Smooth muscle cell of trachea (primary cell): ENCODE measurements at places on chromosomes 12 and 14. TPM values are rescaled to one million over a fixed set of nuclear protein-coding genes. Genes with fewer than 3 reads are reported as not detected.

RAD51AP1 gene
- total RNA-seq = 0.83 and 26.8 TPM in 2 replicates

HOXC9 gene
- 0.15 and 0.33 TPM in 2 replicates for total RNA-seq

RNF212B gene
- not detected in 2 replicates for total RNA-seq

CACNA2D4 gene
- 0.87 and 1.5 TPM in 2 replicates for total RNA-seq

NANOG gene
- under 0.01 TPM in 2 replicates for total RNA-seq

RERGL gene
- not detected in 2 replicates for total RNA-seq

BEST3 gene
- total RNA-seq = not detected in 2 replicates

CCDC175 gene
- not detected in 2 replicates for total RNA-seq

RNASE7 gene
- total RNA-seq = 0.17 TPM in 1 of 2 replicates, not detected in the other

KCNH3 gene
- under 0.01 and 0.33 TPM in 2 replicates for total RNA-seq

ZNF641 gene
- 4.2 and 5.6 TPM in 2 replicates for total RNA-seq

KIF5A gene
- total RNA-seq = 0.44 and 0.66 TPM in 2 replicates

GPR137C gene
- total RNA-seq = 0.17 and 0.58 TPM in 2 replicates

ACRBP gene
- 0.29 and 0.50 TPM in 2 replicates for total RNA-seq

PTPRO gene
- total RNA-seq = 1.2 and 2.3 TPM in 2 replicates

RNASE3 gene
- total RNA-seq = not detected in 2 replicates

SYT1 gene
- 1.3 and 1.6 TPM in 2 replicates for total RNA-seq

NUAK1 gene
- 3.2 and 4.5 TPM in 2 replicates for total RNA-seq

MANSC4 gene
- total RNA-seq = not detected in 2 replicates

DPY19L2 gene
- 0.73 and 2.3 TPM in 2 replicates for total RNA-seq

LRTM2 gene
- not detected in 2 replicates for total RNA-seq

NRL gene
- total RNA-seq = 0.83 and 0.87 TPM in 2 replicates

DYNC1H1 gene
- 725 and 932 TPM in 2 replicates for total RNA-seq

GALNT16 gene
- 1.9 and 4.6 TPM in 2 replicates for total RNA-seq

CLEC2B gene
- 14.2 and 19.3 TPM in 2 replicates for total RNA-seq

ZNF891 gene
- 1.2 and 1.7 TPM in 2 replicates for total RNA-seq

MYF5 gene
- total RNA-seq = not detected in 2 replicates

SAMD4A gene
- 31.7 and 45.2 TPM in 2 replicates for total RNA-seq

MAP4K5 gene
- 52.5 and 59.7 TPM in 2 replicates for total RNA-seq

P2RX2 gene
- not detected in 2 replicates for total RNA-seq

RND1 gene
- total RNA-seq = under 0.01 and 0.33 TPM in 2 replicates

ARG2 gene
- total RNA-seq = 0.99 and 7.3 TPM in 2 replicates

SLC10A1 gene
- total RNA-seq = not detected in 2 replicates

CEBPE gene
- not detected in 2 replicates for total RNA-seq

OR4K1 gene
- not detected in 2 replicates for total RNA-seq

EML5 gene
- total RNA-seq = 0.44 and 0.50 TPM in 2 replicates

MAP1LC3B2 gene
- 0.87 and 0.99 TPM in 2 replicates for total RNA-seq

OLR1 gene
- total RNA-seq = under 0.01 TPM in 1 of 2 replicates, not detected in the other

BICDL1 gene
- total RNA-seq = under 0.01 TPM in 1 of 2 replicates, not detected in the other

CEP128 gene
- 1.8 and 15.0 TPM in 2 replicates for total RNA-seq

SERPINA12 gene
- not detected in 2 replicates for total RNA-seq

SPX gene
- 0.50 TPM in 1 of 2 replicates, not detected in the other for total RNA-seq

IL25 gene
- not detected in 2 replicates for total RNA-seq

ATF7IP gene
- total RNA-seq = 20.5 and 32.0 TPM in 2 replicates

OTX2 gene
- not detected in 2 replicates for total RNA-seq
